ENCODE measurements at places on chromosomes 1 and 21.

DNA sequence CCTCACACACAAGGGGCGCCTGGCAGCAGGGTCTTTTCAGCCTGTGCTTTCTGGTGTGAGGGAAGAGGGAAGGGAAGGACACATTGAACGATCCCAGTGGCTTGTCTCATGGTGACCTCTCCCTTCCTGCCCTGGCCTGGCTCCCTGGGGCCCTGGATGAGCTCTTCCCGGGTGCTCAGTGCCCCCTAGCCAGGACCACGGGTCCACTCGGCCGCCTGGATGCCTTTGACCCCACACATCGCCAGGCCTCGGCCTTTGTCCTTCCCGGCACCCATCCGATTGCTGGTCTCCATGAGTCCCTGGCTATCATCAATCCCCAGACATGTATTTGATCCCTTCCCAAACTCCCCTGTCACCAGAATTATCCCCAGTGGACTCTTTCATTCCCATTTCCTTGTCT lies 6.0 kb upstream of the TFF3 start:
- no peak for DNase-seq

DNA sequence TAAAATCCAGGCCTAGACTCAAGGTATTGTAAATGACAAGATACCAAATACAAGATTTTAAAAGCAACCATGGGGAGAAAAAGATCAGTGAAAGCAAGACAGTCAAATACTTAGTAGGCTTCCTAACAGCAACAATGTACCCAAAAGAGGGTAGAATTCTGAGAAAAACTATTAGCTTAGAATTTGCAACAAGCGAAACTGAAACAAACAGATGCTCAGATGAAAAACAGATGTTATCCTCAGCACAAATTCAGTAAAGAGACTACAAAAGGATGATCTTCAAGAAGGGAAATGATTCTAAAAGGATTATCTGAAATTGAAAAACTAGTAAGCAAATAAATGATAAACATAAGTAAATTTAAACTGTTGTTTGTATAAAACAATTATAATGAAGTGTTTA lies 40.0 kb downstream of the PDC start:
- no peak for DNase-seq

- no peak for DNase-seq
Observed at GRCh38 chr1:76023669-76024435, 50.7 kb upstream of the ST6GALNAC3 start.

DNA sequence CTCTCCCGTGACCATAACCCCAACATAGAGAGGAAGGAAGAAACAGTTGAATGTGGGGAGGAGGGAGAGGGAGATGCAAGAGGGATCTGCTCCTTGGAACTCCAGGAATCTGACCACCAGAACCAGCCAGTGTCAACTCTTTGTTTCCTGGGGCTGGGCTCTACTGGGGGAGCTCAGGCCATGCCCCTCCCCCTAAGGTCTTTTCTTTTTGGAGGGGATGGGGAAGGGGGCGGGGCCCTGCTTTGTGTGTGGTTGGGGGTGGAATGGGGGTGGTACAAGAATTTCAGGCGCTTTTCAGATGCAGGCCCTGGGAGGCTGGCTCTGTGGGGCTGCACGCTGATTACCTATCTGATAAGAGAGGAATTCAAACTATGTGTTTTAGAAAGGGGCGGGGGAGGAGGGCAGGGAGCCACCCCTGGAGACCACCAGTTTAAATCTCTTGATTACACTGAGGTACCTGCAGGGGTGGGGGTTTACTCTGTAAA lies 8.3 kb downstream of the LIN28A start:
- no peak for DNase-seq

GRCh38 chr1:113978863-113979702 lies at the start of gene OLFML3:
Gene OLFML3 (plus strand): TSS chr1:113979474. CDS start chr1:113979517, 43 bp downstream.
- peak; percentile 25 for DNase-seq

GRCh38 chr1:229848752-229849677 lies 218.0 kb upstream of the GALNT2 start:
- no peak for DNase-seq

- DNase-seq: no peak
Observed at GRCh38 chr1:107525961-107526360, 385.1 kb downstream of the NTNG1 start.

- DNase-seq: no peak
Observed at GRCh38 chr1:180571060-180571831, 12.5 kb downstream of the OVAAL start.

- DNase-seq: no peak
Observed at GRCh38 chr1:214438530-214438929, 112.9 kb downstream of the PTPN14 start.

DNA sequence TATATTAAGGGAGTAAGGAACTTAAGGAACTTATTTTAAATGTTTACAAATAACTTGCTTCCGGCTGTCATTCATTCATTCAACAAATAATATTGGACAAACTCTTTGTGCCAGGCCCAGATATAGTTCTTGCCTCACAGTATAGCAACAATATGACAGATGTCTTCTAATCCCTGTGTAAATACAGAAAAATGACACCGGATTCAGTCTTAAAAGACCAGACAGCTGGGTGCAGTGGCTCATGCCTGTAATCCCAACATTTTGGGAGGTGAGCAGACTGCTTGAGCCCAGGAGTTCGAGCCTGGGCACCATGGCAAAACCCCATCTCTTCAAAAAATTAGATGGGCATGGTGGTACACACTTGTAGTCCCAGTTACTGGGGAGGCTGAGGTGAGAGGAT lies 23.7 kb downstream of the EIF2B3 start:
- no peak for DNase-seq

GRCh38 chr1:21573971-21574465 lies 64.8 kb downstream of the ALPL start:
- peak; percentile 76 for DNase-seq

GRCh38 chr1:7390604-7391000 lies 380.5 kb upstream of the VAMP3 start:
- DNase-seq: no peak

DNA sequence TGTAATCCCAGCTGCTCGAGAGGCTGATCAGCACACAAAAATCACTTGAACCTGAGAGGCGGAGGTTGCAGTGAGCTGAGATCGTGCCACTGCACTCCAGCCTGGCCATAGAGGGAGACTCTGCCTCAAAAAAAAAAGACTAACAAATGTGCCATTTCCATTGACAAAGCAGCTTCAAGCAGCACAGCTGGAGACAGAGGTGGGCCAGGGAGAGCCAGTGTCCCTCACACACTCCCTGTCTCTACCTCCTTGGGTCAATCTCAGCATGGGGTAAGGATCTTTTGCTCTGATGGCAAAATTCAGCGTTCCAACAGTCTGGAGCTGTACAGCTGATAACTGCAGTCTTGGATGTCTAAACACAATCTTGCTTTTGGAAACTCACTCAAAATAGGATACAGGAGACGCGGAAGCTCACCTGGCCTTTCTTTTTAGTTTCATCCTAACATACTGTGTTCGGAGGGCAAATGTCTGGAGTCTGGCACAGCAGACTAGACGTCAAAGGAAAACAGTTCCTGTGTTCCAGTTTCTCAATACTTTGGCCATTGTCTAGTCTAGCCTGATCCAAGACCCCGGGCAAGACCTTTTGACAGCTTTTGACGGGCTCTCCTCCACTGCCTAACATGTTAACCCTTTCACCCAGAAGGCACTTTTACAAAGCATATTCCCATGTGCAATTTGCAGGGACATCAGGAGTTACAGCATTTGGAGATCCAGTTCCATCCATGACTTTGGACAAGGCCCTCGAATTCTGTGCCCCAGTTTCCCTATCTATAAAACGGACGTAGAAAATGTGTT lies 2.9 kb downstream of the RCC2 start:
- DNase-seq: no peak

- DNase-seq: peak; percentile 100
Observed at GRCh38 chr1:3624200-3625136, at the start of gene TPRG1L. Gene TPRG1L (plus strand): TSS chr1:3625015. CDS start chr1:3625073, 58 bp downstream.

GRCh38 chr1:87155170-87155569 lies 173.5 kb upstream of the LMO4 start:
- no peak for DNase-seq

GRCh38 chr1:5109633-5110032 lies 455.2 kb downstream of the AJAP1 start:
- DNase-seq: no peak

DNA sequence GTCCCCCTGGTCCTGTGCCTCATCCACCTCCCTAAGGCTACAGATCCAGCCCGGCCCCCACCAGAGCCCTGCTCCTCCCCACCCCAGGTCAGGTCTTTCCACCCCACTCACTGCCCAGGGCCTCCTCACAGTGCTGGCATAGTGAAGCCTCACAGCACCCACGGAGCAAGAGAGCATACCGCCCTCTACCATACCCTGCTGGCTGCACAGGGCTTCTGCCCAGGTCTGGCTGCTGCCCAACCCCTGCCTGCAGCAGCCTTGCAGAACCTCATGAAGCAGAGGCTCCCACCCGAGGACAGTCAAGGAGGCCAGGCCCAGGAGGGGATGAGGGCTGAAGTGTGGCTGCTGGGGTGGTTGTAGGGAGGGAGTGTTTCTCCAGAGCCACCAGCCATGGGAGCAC lies 19.7 kb upstream of the ARF1 start:
- DNase-seq: no peak

- no peak for DNase-seq
Observed at GRCh38 chr21:35963920-35964451, 96.3 kb downstream of the SETD4 start.

- no peak for DNase-seq
Observed at GRCh38 chr1:18332576-18332975, 148.2 kb upstream of the KLHDC7A start.

GRCh38 chr1:52159033-52159789 lies 17.3 kb downstream of the ZFYVE9 start:
- DNase-seq: no peak

DNA sequence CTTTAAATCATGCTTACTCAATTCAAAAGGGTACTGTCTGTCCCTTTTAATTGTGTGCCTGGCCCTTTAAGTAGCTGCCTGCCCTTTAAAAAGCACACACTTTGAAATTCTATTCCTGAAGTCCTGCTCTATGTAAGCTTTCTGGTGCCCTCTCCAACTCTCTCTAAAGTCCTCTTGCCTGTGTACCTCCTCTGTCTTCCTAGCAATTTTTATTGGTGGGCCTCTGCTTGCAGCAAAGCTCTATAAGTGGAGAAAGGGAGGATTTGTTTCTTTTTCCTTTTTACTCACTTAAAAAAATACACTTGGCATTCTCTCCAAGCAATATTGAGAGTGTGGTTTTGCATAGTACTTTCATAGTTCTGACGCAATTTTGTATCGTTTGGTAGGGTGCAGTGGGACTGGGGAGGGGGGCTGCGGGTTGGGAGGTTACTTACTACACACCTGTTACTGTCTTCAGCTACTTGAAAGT lies 135.4 kb downstream of the LMO4 start:
- no peak for DNase-seq

All from frontal cortex (tissue), 4 donors.